ENCODE measurements at places on chromosomes 11 and 22.
A peak's percentile ranks its signal among the peaks of the same experiment; 100 is the strongest.

- peak; percentile 42 for DNase-seq
Measured at GRCh38 chr22:38927033-38927781, 30.2 kb upstream of the APOBEC3A start.

DNA sequence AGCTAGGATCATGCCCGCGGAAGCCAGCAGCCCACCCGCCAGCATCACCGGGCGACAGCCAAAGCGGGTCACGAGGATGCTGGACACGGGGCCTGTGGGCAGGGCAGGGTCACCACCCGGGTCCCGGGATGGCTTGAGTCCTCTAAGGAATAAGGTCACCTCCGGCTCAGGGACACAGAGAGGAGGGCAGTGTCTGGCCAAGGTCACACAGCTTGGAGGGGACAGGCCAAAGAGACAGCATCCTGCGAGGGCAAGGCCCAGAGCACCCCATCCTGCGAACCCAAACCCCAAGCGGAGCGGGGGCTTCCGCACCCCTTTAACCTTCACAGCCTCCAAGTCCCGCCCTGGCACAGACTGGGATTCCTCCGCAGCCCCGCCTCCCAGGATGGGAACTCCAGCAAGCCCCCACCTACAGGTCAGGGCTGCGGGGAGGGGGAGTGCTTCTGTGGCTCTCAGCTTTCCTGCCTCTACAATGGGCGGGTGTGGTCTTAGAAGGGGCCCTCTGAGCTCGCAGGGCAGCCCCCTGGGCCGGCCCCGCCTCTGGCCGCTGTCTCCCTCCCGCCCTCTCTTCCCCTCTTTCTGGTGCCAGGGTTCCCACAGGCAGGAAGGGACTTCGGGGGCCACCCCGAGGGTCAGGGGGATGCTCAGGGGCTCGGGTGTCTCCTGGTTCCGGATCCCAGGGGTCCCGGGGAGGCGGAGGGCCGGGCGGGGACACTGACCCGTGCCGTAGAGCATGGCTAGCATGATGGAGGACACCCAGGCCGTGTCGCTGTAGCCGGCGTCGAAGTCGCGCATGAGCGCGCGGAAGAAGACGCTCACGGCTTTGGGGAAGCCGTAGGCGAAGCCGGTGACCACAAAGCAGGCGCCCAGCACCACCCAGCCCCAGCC is 1.8 kb downstream of the SLC16A8 start:
- no peak for DNase-seq

DNA sequence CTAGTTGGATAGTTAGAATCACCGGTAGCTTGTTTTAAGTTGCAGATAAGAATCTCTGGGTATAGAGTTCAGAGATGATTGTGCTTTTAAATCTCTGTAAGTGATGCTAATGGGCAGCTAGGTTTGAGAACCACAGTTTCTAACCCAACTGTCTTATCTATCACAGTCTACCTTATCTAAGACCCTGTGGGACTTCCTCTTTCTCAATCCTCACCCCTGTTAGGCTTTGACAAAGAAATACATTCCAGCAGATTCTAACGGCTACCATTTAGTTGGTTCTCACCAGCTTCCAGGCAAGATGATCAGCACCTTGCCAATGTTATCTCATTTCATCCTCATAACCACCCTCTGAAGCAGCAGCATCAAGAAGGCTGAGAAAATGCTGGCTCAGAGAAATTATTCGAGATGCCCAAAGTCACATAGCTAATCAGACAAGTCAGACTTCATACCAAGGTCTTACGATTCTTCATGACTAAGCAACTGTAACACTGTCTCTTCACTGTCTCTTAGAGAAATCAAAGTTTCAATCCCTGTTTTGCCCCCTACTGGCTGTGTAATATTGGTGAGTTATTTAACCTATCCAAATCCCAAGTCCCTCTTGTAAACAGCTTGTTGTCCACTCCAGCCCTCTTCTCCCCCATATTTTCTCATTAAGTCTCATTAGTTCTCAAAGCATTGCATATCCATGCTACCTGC is 192.4 kb upstream of the API5 start:
- no peak for DNase-seq

- DNase-seq = no peak
Measured at GRCh38 chr11:114058026-114058706, 1.3 kb upstream of the ZBTB16 start.

DNA sequence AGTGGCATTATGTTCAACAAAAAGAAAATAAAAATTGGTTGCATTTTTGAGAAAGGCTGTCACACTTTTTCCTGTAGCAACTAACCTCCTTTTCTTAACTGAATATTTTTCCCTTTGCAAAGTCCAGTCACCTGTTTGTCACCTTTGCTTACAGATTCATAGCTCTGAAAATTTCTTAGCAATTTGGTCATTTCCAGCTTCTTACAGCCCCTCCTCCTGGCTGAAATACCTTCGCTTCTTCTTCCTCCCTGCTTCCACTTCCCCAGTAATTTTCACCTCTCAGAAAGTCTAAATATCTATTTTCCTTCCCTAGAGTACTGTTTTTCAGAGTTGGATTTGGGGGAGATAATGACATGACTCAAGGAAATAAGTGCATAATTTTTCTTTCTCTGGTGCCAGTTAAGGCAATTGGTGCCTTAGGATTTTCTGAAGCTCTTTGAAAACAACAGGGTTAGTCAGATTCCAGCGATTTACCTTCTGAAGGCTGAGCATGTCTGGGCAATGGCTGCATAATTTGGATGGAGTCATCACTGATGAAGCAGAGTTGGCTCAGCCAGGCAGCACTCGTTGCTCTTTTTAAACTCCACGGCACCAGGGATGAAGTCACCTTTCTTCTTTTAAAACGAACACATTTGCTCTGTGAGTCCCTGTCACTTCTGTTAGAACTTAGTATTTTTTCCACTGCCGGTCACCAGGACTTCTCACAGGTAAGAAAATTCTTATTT is 62.1 kb upstream of the AMOTL1 start:
- DNase-seq = no peak

DNA sequence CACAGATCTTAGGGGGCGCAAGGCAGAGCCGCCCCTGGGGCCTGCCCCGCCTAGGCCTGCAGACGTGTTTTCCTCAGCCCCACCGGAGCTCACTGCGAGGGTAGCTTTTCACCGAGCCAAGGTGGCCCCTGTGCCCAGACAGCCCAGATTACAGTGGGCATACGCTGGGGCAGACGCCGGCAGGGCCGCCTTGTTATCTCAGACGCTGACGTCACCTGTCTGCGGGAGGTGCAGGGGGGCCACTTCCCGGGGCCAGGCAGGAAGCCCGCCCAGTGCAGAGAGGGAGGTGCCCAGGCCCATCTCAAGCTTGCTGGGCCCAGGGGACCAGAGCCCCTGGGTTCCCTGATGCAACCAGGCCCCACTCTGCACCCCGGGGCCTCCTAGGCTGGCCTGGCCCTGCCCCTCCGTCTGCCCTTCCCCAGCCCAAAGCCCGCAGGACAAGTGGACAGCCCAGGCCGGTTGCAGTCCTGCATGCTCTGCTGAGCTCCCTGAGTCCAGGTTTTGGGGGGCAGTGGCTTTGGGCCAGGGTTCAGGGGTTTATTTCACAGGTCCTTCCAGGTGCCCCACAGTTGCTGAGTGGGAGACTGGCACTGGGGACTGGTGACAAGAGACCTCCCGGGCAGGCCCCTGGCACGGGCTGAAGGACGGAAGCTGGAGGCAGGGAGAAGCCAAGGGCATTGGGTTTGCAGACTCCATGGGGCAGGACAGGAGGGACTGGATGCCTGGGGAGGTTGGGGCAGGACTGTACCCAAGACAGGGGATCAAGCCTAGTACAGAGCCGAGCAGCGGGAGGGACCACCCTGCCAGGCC is 38.6 kb downstream of the IGF2 start:
- DNase-seq = no peak

DNA sequence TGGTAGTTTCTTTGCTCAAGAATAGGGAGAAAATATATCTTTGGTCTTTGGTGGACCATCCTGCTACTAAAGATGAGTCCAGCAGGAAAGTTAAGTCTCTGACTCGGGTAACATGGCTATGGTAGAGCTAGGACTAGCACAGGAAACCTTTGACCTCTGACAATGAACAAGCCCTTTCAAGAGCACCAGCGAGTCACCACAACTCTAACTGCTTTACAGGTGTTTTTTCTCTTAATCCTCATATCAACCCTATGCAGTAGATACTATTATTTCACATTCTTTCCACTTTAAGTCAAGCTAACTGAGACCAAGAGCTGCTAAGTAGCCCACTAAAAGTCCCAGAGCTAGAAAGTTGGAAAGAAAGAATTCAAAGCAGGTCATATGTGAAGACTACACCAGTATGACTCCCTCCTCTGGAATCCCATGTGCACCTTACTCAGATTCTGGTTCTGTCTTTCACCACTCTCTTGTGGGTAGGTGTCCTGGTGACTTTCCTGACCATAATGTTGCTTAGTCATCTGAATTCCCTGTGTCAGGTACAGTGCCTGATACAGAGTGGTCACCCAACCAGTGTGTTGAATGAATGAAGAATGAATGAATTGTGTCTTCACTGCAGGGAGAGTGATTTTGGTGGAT is 53.8 kb upstream of the ME3 start:
- DNase-seq = no peak

DNA sequence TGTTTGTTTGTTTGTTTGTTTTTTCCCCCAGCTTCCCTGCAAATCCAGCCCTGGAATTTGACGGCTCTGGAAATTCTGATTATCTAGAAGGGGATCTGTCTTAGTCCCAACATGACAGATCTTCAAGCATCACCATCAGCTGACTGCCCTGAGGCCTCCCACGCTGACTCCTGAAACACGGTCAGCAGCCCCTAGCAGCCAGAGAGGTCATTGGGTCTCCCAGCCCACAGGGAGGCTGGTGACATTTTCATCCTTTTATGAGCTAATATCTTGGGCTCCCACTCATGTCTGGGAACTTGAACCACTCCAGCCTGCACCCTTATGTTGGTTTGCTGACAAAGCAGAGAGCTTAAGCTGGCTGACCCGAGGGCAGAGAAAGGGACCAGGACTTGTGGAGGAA is 66.0 kb upstream of the TIMP3 start:
- DNase-seq = no peak

DNA sequence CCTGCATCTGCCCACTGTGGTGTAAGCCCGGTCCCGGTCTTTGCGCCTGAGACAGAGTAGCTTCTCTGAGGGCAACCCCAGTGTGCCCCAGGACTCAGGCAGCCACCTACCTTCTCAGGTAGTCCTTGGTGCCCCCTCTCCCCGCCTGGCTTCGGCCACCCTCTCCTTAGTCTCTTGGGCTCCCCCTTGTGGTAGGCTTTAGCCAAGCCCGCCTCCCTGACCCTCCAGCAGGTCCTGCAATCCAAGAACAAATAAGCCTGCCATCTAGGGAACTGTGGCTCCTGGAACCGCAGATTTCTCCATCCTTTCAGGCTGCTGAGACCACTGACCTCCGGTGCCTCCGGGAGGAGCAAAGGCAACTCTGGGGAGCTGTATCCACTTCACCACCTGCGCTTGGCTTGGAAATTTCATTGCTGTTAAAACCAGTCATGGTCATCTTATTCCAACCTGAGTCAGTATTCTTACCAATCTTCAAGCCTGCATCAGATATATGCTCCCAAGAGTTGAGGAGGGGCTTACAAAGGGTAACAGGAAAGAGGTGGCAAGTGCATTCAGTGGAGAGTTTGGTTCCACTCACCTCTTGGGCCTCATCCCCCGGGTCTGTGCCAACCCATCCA is 52.8 kb upstream of the TENM4 start:
- DNase-seq = peak; percentile 62
